ENCODE measurements at places on chromosomes 1 and 21.

DNA sequence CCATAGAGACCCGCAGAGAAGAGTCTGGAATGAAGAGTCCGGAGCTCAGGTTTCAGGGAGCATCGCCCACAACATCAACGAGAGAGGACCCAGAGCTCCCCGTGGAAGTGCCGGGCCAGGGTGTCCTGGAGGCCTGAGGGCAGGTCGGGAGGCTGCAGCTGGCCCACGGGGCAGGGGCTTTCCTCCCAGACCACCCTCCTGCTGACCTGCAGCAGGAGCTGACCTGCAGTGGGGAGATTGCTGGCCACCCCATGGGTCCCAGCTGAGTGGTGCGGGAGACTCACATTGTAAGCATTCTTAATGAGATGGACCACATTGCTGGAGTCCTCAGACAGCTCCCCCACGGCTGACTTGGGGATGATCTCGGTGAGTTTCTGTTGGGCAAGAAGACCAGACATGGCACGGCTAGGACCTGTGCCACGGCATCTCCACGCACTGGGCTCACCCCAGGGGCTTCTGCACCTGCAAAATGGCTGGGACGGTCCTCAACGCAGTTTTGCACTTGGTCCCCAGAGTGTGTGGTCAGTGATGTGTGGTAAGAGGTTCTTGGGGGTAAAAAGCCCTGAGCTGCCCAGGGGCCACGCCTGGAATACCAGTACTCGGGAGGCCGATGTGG, 21.3 kb upstream of the PTTG1IP start:
- no peak for DNase-seq

- peak; percentile 26 for DNase-seq
These were observed 35.6 kb upstream of the UTS2 start for GRCh38 chr1:7888248-7889081.

DNA sequence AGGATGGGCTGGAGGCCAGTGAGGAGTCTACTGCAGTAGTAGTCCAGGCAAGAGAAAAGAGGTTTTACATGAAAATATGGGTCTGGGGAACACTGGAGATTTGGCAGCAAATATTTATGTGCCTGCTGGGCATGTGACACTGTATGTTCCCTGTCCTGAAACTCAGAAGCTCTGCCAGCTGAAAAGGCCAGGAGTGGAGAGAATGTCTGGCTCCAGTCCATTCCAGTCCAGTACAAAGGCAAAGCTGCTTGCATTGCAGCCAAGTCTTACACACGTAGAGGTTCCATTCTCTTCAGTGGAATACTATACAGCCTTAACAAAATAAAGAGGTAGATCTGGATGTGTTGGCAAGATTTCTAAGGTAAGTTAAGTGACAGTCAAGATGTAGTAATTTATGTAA, 7.5 kb upstream of the YBX1 start:
- no peak for DNase-seq

DNA sequence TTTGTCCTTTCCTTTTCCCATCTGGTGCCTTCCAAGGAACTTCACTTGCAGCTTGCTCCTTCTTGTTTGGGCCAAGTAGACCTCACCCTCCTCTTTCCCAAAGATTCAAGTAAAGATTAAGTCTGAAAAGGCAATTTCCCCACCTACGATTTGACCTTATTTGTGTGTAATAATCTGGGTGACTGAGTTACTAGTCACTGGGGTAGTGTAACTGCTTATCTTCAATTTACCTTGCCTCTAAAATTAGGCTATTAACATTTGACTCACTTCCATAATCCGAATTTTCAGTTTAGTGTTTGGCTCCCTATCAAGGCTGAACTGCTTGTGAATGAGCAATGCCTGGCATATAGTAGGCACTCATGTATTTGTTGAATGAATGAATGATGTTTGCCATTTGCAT, 59.6 kb downstream of the PLA2G4A start:
- no peak for DNase-seq

GRCh38 chr1:37394574-37395464, 79.6 kb upstream of the ZC3H12A start:
- DNase-seq, result no peak

DNA sequence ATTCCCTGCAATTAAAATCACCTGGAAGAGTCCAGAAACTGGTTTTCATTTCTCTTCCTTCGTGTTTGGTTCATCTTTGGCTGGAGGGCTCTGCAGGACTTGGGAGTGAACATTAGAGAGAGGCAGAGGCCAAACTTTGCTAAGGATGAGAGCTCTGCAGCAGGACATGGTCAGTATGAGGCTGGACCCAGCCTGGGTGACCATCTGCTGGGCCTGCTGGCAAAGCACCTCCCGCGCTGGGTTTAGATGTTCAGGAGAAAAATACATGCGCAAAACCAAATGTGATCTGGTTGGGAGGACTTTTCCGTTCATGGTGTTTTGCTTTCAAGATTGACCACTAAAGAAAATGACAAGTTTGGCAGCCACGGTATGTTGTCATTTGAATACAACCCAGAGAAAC, 15.9 kb downstream of the KAZN start:
- no peak for DNase-seq

DNA sequence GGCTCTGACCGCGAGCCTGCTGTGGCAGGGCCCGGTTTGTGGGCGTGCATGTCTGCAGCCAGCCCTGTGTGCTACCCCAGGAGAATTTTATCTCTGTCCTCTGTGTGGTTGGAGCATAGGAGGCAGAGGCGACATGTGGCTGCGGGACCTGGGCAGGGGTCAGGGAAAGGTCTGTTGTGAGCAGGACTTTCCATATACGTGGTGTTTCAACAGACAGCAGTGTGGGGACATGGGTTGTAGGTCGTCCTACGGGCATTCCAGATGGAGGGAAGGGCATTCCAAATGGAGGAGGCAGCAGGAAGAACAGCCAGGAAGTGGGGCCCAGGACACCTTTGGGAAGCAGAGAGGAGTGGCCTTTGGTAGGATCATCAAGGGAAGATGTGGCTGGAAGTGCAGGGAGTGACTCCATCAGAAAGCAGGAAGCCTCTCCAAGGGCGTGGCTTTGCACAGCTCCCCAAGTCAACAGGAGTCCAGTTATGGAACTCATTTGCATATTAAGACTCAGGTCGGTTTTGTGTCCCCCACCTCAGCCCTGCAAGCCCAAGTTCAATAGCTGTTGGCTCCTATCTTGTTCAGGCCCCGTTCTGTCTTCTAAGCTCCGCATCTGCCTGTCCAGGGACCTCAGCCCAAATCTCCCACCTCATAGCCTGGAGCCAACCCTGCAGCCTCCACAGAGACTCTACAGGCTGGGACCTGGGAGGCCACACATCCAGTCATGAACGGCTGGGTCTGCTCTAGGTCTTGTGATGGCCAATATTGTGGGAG, 309.1 kb downstream of the MATN1 start:
- DNase-seq, result no peak

DNA sequence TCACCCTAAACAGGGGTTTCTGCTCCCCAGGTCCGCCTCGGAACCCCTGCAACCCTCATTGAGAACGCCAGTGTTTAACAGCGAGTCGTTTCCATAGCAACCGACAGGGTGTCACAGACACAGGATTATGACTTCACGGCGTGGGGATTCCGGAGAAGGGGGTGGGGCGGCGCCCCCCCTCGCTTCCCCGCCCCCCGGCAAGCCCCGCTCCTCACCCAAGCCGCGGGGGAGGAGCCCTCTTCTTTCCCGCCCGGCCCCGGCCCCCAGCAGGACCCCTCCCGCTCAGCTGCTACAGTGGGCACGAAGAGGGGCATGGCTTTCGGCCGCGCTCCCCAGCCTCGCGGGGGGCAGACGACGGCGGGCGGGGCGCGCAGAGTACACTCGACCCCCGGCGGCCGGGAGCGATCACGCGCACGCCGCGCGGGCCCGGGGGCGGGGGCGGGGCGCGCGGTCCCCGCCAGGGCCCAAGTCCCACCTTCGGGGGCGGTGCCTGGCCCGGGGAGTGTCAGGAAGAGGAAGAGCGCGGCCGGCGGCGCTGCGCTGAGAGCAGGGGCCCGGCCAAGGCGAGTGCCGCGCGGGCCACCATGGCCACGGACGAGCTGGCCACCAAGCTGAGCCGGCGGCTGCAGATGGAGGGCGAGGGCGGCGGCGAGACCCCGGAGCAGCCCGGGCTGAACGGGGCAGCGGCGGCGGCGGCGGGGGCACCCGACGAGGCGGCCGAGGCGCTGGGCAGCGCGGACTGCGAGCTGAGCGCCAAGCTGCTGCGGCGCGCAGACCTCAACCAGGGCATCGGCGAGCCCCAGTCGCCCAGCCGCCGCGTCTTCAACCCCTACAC, at the start of gene EFHD2:
Gene EFHD2 (plus strand): TSS at position 501 of the 835 bp plus-strand sequence. CDS start 84 bp downstream, at position 585.
- peak; percentile 65 for DNase-seq

DNA sequence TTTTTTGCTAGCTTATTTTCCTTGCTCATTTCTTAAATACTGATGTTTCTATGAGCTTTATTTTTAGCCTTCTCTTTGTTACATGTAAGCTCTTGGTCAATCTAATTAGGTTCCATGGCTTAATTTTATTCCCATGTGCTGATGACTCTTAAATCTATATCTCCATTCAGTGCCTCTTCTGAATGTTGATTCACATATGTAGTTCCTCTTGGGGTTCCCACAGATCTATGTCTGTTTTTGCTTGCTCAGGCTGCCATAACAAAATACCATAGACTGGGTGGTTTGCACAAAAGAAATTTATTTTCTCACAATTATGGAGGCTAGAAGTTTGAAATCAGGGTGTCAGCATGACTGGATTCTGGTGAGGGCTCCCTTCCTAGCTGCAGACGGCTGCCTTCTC, 58.3 kb upstream of the PLA2G4A start:
- no peak for DNase-seq
